ENCODE measurements at places on chromosomes 3 and 15.
A peak's percentile ranks its signal among the peaks of the same experiment; 100 is the strongest.

DNA sequence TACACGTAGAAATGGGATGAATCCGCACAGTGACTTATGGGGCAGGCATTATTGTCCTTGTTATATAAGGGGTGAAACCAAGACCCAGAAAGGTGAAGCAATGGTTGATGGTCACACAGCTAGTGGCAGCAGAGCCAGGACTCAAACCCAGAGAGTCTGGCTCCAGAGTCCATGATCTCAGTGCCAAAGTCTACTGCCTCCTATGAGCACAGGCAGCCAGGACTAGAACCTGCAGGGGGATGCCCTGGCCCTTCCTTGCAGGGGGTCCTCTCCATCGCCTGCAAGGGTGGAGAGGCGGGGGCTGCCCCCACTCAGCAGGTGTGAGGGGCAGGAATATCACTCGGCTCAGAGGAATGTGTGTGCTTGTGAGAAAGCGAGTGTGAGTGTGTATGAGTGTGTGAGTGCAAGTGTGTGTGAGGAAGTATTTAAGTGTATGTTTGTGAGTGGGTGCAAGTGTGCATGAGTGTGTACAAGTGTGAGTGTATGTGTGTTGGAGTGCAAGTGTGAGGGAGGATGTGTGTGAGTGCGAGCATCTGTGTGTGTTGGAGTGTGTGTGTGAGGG lies 44.7 kb downstream of the UMPS start:
- no peaks in the 10 kb centered on the region for H3K36me3 ChIP-seq
- H3K4me1 ChIP-seq = peaks cover 51% of the 10 kb centered on the region
- H3K27me3 ChIP-seq = no peaks in the 10 kb centered on the region
- peak overlapping the region; percentile 46 for H3K27ac ChIP-seq
- no peak overlapping the region for H3K4me3 ChIP-seq

DNA sequence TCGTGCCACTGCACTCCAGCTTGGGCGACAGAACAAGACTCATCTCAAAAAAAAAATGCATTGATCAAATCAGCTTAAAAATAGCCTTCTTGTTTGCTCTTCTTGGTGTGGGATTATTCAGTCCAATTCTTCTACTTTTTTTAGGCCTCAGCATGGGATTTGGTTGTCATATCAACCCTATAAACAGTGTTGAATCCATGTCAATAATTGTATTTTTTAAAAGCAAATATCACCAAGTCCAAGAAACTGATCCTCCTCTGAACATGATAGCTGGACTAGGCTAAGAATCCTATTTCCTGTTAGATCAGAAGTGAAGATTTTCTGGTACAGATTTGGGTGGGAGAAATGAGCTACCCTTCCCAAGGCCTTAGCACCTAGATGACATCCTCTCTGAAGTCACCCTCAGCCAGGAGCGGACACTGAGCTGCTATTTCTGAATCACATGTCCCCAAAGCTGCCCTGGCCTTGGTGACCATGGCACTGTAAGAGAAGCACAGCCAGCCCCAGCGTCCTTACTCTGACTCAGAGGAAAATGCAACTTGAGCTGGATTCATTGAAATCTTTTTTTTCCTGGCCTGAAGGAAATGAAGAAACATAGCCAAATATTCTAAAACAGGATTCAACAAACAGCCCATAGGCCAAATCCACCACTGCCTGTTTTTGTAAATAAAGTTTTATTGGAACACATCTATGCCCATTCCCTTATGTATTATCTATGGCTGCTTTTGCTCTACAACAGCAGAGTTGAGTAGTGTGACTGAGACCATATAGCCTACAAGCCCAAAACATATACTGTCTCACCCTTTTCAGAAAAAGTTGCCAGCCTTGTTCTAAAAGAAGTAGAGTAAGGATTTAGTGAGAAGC lies 215.9 kb upstream of the CTDSPL start:
- no peaks in the 10 kb centered on the region for H3K36me3 ChIP-seq
- H3K27me3 ChIP-seq = no peaks in the 10 kb centered on the region
- H3K27ac ChIP-seq = no peak overlapping the region
- no peaks in the 10 kb centered on the region for H3K4me1 ChIP-seq
- H3K4me3 ChIP-seq = no peak overlapping the region

GRCh38 chr3:137990427-137990826 lies 19.5 kb upstream of the CLDN18 start:
- DNase-seq = no peak
- no peaks in the 10 kb centered on the region for H3K27me3 ChIP-seq
- no peaks in the 10 kb centered on the region for H3K4me1 ChIP-seq
- no peak overlapping the region for H3K27ac ChIP-seq

- DNase-seq = no peak
- H3K4me1 ChIP-seq = no peaks in the 10 kb centered on the region
- H3K27ac ChIP-seq = no peak overlapping the region
- H3K4me3 ChIP-seq = no peak overlapping the region
- no peaks in the 10 kb centered on the region for H3K36me3 ChIP-seq
Observed at GRCh38 chr3:41346698-41347270, 147.5 kb downstream of the CTNNB1 start.

DNA sequence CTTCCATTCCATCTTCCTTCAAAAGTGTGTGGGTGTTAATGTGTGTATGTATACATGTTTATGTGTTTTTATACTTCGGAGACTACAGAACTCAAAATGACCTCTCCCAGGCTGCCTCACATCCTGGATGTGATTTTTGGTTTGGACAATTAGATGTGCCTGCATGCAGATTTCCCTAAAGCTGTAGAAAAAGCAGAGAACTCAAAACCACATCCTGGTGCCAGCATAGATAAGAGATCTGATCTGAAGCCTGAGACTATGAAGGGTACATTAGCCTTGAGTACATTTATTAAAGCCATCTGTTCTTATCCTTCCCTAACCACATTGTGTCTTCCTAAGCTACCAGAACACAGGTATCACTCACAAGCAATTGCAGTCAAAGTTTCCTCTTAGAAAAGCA lies 319.4 kb upstream of the RASGRP1 start:
- no peak for DNase-seq
- H3K27me3 ChIP-seq = no peaks in the 10 kb centered on the region
- no peaks in the 10 kb centered on the region for H3K4me1 ChIP-seq
- no peaks in the 10 kb centered on the region for H3K36me3 ChIP-seq
- H3K4me3 ChIP-seq = no peak overlapping the region
- no peak overlapping the region for H3K27ac ChIP-seq

All from uterus (tissue), 4 donors.